Lung microvascular endothelial cell (primary cell): ENCODE measurements at places on chromosomes 13 and 19. TPM values are rescaled to one million over a fixed set of nuclear protein-coding genes. Genes with fewer than 3 reads are reported as not detected.

The ZGLP1 gene
- total RNA-seq = 0.22 and 0.40 TPM in 2 replicates

The CEBPA gene
- total RNA-seq = 0.20 and 0.22 TPM in 2 replicates

The OR4F17 gene
- not detected in 2 replicates for total RNA-seq

The LILRB1 gene
- not detected in 2 replicates for total RNA-seq

The FFAR3 gene
- total RNA-seq = under 0.01 TPM in 1 of 2 replicates, not detected in the other

The TEX29 gene
- total RNA-seq = 0.20 TPM in 1 of 2 replicates, not detected in the other

The IL27RA gene
- total RNA-seq = 1.2 and 4.1 TPM in 2 replicates

The AMH gene
- 0.65 and 3.6 TPM in 2 replicates for total RNA-seq

DNA sequence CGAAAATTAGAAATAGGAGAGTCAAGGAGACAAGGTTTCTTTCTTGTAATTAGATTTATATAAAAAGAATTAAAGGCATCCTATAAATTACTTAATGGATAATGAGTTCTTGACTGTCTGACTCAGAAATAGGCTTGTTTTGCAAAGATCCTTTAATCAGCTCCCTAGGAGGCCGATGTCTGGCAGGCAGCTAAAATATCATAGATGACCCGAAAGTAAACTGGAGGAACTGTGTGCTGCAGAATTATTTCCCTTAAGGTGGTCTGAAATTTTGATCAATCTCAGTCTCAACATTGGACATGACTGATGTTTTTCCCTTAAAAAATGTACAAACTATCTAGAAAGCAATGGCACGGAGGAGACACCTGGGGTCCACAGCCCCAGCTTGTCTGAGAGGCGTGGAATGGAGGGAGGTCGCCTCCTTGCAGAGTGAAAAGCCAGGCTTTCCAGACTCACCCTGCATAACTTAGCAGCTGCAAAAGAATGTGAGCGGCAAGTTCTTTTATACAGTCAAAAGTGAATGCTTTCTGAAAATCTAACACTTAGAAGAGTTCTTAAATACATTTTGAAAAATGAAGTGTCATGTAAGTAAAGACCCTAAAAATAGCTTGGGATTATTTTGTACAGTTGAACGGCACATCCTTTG lies 44.8 kb downstream of the MBNL2 start:
- DNase-seq = no peak

DNA sequence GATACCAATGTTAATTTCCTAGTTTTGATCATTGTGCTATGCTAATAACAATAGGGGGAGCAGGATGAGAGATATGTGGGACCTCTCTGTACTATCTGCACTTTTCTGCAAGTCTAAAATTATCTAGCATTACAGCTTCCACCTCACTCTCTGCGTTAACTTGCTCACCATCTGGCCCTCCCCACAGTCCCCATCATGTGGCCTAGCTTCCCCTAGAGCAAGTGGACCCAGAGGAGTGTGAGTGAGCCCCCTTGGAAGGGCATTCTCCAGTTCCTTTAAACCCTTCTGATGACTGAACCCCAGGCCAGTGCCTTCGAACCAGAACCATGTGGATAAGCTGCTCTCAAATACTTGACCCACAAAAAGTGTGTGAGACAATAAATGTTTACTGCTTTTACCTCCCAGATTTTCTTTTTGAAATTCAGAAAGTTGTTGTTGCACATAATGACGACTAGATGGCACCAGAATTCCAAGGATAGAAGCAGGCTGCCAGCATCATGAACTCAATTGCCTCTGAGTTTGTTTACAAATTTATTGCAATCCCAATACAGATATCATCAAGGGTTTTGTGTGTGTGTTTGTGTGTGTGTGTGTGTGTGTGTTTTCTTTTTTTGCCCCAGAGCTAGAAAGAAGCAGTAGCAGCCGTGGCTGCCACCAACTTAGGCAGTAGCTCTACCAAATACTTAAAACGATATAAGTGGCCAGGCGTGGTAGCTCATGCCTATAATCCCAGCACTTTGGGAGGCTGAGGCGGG lies 49.0 kb upstream of the ZNF780A start:
- peak; percentile 71 for DNase-seq

DNA sequence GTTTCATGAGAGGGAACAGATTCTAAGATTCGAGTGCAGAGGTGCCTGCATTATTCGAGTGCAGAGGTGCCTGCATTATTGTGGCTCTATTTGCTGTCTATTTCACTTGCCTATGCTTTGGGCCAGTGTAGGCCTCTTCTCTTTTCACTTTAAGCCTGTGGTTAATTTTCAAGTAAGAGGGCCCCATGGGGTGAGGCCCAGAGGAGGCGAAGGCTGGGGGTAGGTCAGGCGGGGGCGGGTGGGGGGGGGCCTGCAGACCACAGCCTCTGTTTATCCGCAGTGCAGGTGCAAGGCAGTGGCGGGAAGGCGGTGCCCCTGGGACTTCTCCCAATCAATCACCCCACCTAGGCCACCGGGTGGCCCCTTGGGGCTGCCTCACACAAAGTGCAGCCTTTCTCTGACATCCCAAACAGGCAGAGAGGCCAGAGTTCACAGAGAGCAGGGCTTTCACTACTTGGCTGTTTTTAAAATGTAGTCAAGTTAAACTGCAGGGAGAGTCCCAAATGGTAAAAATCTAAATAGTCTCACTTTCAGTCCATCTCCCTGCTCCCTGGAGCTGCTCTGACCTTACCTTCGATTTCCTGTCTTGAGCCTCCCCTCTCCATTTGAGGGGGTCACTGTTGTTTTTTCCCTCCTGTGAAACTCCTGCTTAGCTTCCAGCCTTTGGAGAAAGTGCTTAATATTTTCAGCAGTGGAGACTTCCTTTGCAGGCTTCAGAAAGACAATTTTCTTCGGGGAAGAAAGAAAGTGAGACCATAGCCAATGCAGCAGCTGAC lies 249.0 kb downstream of the DLEU7 start:
- no peak for DNase-seq

- no peak for DNase-seq
Measured at GRCh38 chr19:7915250-7916102, 846 bp downstream of the TGFBR3L start.

DNA sequence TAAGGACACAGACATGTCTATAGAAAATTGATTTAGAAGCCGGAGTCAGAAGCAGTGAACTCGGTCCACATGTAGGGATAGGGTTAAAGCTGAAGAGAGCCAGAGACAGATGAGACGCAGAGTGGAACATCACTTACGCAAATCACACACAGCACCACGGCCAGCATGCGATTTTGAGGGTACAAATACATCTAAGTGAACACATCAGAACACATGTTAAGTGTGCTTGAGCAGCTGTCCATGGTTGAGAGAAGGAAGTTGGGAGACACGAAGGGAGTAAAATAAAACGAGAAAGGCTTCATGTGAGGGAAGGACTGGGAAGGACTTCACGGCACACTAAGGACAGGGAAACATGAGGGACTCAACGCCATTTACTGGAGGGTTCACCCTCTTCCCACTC lies 25.4 kb upstream of the SIGLEC11 start:
- no peak for DNase-seq

DNA sequence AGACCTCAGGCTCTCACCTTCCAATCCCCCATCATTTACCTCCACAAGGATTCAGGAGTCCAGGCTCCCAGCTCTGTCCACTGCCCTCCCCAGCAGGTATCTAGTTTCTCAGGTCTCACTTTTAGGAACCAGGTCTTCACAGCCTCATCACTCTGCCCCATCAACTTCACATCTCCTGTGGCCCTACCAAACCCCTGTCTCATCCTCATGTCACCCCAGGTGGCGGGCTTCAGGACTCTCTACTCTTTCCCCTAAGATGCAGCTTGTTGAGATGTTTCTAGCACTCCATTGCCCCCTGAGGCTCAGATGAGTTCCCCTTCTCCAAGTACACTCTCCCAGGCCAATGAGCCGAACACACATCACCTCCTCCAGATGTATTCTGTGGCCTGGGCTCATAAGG lies 1.5 kb downstream of the PPFIA3 start:
- DNase-seq = no peak

DNA sequence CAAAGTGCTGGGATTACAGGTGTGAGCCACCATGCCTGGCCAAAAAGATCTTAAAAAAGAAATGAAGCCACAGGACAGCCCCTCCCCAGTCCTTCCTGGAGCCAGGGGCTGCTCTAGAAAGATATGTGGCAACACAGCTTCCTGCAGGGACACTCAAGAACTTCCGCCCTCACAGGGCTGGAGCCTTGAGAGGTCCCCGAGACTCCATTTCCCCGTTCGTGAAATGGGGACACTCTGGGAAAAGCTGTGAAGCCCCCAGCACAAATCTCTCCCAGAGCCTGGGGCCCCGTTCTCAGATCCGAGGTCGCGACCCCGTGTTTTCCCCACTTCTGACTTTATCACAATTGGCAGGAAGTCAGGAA lies 2.5 kb upstream of the GPX4 start:
- no peak for DNase-seq

- DNase-seq = no peak
Measured at GRCh38 chr13:47564041-47564440, 437.0 kb downstream of the SUCLA2 start.

DNA sequence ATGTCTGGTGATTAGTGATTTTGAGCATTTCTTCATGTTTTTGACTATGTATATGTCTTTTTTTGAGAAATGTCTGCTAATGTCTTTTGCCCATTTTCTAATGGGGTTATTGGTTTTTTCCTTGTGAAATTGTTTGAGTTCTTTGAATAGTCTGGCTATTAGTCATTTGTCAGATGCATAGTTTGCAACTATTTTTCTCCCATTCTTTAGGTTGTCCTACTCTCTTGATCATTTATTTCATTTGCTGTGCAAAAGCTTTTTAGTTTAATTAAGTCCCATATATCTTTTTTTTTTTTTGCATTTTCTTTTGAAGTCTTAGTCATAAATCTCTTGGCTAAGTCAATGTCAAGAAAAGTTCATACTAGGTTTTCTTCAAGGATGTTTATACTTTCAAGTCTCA lies 449.8 kb downstream of the DACH1 start:
- no peak for DNase-seq

DNA sequence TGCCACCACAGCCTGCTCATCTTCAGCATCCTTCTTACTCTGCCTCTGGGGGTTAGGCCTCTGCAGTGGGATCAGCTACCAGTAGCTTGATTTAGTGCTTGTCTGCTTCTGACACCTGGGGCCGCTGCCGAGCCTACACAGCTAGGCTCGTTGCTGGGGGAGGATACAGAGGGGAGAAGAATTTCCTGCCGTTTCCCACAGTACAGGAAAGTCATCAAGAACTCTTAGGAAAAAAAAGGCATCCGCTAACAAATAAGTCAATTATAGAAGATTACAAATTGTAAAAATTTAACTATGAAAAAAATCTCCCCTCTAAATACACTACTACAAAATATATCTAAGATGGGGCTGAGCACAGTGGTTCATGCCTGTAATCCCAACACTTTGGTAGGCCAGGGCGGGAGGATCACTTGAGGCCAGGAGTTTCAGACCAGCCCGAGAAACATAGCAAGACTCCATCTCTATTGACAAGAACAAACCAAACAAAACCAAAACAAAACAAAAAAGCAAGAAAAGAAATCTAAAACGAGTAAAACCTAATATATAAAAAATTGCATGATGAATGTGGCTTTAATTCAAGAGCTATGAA lies 26.7 kb downstream of the LATS2 start:
- peak; percentile 74 for DNase-seq

GRCh38 chr13:77833331-77833863 lies 85.2 kb downstream of the EDNRB start:
- no peak for DNase-seq

- no peak for DNase-seq
Measured at GRCh38 chr13:33846303-33847062, 28.5 kb downstream of the RFC3 start.

DNA sequence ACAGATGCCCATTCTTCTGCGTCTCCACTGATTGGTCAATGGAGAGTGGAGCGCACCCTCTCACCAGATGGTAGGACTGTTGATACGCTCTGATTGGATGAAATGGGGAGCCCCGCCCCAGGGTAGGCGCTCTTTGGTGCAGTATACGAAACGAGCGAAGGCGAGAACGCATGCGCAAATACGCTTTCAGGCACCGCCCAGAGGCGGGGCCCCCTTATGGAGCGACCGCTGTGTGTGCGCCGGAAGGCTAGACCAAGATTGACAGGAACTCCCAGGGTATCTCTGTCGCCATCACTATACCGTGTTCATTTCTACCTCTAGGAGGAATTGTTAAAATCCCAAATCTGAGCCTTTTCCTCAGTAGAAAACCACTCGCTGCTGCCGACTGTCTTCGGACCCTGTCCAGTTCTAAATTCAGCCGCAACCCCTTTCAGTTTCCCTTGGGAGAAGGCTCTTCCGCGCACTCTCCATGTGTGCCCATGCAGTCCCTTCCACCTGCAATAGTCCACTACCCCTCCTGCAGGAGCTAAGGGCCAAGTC lies 720 bp upstream of the HNRNPL start:
- DNase-seq = no peak

GRCh38 chr19:15249972-15250639 lies 17.9 kb upstream of the EPHX3 start:
- peak; percentile 85 for DNase-seq

DNA sequence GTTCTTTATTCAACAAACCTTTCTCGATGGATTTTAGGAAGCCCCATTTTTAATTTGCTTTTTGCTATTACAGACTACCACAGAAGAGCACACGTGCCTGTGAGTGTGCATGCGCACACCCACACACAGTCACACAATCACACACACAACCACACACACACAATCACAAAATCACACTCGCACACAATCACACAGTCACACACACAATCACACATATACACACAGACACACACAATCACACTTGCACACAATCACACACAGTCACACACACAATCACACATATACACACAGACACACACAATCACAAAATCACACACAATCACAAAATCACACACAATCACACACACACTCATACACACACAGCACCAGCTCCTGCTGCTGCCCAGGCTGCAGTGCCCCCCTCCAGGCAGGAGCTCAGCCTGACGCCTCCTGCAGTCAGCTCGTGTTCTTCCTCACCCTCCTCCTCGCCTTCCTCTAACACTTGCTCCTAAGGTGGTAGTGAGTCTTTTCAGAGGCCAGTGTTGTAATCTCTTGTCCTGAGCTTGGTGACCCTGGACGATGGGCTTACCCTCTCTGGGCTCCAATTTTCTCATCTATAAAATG lies 125.0 kb upstream of the SOX1 start:
- DNase-seq = no peak

- no peak for DNase-seq
Measured at GRCh38 chr19:40928850-40929249, 46.8 kb upstream of the CYP2A7 start.

DNA sequence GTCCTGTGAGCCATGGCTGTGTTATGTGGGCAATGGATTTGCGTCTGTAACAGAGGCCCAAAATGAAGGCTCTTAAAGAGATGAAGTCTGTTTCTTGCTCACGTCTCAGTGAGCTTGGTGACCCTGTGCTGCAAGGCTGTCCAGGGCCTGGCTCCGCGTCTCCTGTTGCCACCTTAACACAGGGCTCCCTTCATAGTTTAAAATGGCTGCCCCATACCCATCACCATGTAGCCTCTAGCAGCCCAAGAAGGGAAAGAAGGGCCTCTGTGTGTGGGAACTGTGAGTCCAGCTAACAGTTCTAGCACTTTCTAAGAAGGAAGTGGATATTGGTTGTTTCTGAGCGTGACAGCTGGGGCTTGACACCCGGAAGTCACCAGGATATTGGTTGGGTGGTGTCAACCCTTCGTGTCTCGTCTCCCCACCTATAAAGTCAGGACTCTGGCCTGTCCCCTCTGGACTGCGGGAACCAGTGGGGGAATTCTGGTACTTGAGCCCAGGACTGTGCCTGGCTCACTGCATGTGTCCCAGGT lies 20.9 kb downstream of the TMED1 start:
- DNase-seq = no peak

- DNase-seq = no peak
Measured at GRCh38 chr19:16951529-16951928, 62.7 kb downstream of the F2RL3 start.

GRCh38 chr19:37160153-37160552 lies 12.3 kb downstream of the ZNF585A start:
- no peak for DNase-seq
